ENCODE measurements at places on chromosomes 6 and 20. TPM values are rescaled to one million over a fixed set of nuclear protein-coding genes. Genes with fewer than 3 reads are reported as not detected.

DNA sequence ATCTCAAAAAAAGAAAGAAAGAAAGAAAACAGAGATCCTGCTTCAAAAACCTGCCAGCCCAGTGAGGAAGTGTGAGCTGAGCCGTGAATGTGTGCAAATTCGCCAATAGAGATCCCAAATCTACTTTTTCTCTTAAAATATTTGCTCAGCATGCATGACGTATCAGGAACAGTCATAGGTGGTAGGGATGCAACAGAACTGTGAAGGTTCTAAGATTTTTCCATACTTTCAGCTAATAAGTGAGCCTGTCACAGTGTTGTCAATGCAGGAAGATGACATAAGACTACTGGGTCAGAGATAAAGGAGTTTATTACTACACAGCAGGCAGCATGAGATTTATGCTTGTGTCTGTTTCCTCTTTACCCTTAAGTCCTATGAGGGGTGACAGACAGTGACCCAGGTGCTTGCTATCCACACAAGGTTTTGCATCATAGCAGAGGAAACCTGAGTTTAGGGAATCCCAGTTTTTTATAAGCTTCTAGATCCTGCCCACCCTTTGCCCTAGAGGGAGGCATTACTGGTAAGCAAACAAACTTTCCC, 273.4 kb downstream of the BMP7 start:
- no peaks in the 10 kb centered on the region for H3K4me1 ChIP-seq
- DNase-seq, result no peak
- no peak overlapping the region for H3K4me3 ChIP-seq
- H3K27ac ChIP-seq, result no peak overlapping the region
- no peaks in the 10 kb centered on the region for H3K27me3 ChIP-seq
- H3K36me3 ChIP-seq, result no peaks in the 10 kb centered on the region

DNA sequence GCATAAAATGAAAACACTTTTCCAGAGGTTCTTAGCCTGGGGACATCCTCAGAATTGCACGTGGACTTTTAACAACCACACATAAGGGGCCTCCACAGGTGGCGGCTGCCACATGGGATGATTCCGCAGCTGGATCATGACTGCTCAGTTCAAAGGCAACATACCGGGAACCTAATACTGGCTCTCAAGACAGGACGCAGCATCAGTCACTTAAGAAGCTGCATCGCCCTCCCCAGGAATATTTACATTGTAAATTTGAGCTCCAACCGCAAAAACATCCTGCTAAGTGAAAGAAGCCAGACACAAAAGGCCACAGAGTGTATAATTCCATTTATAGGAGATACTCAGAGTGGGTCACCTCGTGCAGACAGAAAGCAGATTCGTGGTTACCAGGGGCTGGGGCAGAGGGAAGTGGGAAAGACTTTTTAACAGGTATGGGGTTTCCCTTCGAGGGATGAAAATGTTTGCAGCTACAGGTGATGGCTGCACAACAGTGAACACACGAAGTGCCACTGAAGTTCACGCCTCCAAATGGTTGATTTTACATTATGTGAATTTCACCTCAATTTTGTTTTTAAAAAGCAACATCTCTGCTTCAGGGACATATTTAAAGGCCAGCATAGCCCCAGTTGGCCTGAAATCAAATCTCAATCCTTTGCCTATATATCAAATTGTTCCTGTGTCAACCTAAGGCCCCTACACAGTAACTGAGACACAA, 141.5 kb downstream of the BMP7 start:
- H3K27me3 ChIP-seq, result peaks cover 5% of the 10 kb centered on the region
- no peak overlapping the region for H3K4me3 ChIP-seq
- DNase-seq, result no peak
- no peak overlapping the region for H3K27ac ChIP-seq
- H3K36me3 ChIP-seq, result no peaks in the 10 kb centered on the region

DNA sequence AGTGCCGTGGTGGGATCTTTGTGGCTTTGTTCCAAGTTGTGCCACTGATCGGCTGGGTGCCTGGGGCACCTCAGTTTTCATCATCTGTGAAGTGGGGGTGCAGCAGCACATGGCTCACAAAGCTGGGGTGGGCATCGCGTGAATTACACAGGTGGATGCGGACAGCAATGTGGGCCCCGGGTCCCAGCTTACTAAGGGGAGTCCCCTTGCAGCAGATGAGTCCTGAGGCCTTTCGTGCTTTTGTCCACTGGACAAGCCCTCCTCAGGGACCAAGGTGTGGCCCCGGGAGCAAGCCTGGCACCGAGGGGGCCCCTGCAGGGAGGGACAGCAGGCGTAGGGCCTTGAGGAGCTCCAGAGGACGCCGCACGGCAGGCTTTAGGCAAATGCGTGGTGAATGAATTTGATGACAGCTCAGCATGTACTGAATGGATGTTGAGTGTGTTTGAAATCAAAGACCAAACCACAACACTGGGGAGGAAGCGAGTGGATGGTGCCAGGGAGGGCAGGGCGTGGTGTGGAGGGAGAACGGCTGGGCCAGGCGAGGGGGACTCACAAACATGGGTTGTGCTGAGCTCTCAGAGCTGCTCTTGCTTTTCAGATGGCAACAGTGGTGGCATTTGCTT, 53.2 kb downstream of the IRF4 start:
- H3K27me3 ChIP-seq, result no peaks in the 10 kb centered on the region
- H3K27ac ChIP-seq, result no peak overlapping the region
- peak; percentile 16 for DNase-seq
- no peak overlapping the region for H3K4me3 ChIP-seq

DNA sequence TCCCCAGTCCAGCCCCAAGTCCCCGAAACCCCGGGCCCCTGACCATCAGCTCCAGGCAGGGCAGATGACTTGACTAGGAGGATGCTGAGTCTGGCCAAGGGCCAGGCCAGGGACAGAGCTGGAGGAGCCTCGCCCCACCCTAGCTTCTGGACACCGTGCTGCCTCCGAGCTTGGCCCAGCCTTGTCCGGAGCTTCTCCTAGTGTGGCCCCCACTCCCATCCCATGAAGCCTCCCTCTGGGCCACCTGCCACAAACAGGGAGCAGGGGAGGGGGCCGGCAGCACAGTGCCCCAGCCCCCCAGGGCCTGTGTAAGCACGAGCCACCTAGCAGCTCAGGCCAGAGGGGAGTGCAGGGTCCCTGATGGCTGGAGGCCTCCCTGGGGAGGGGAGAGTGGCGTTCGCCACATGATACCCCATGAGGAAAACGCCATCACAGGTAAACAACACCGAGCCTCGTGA, 5.3 kb downstream of the EEF1A2 start:
- H3K27me3 ChIP-seq, result peaks cover 40% of the 10 kb centered on the region
- no peaks in the 10 kb centered on the region for H3K36me3 ChIP-seq
- H3K4me1 ChIP-seq, result no peaks in the 10 kb centered on the region
- H3K4me3 ChIP-seq, result no peak overlapping the region
- no peak overlapping the region for H3K27ac ChIP-seq

DNA sequence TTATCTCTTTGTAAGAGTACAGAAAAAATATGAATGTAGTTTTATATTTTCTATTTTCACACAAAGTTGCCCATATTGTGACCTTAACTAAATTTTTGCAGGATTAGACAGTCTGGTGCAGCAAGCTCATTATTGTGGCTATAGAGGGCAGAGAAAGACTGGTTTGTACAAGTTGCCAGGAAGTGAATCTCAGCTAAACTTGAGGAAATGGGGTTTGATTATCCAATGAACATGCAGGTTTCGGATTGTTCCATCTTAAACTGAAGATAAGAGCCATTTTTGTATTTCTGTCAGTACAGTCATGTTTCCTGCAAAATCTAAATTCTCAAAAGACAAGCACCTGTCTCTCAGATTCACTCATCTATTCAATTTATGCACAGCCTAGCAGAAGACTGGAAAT, 390.9 kb downstream of the MMUT start:
- DNase-seq, result no peak
- H3K27me3 ChIP-seq, result no peaks in the 10 kb centered on the region
- H3K27ac ChIP-seq, result no peak overlapping the region
- H3K4me3 ChIP-seq, result no peak overlapping the region
- H3K36me3 ChIP-seq, result no peaks in the 10 kb centered on the region

GRCh38 chr20:13166011-13166410, 55.1 kb upstream of the ISM1 start:
- no peaks in the 10 kb centered on the region for H3K27me3 ChIP-seq
- DNase-seq, result no peak
- no peak overlapping the region for H3K4me3 ChIP-seq
- no peak overlapping the region for H3K27ac ChIP-seq

GRCh38 chr20:47816487-47817451, 31.5 kb upstream of the SULF2 start:
- H3K4me3 ChIP-seq, result no peak overlapping the region
- H3K36me3 ChIP-seq, result no peaks in the 10 kb centered on the region
- H3K4me1 ChIP-seq, result no peaks in the 10 kb centered on the region
- no peak overlapping the region for H3K27ac ChIP-seq

DNA sequence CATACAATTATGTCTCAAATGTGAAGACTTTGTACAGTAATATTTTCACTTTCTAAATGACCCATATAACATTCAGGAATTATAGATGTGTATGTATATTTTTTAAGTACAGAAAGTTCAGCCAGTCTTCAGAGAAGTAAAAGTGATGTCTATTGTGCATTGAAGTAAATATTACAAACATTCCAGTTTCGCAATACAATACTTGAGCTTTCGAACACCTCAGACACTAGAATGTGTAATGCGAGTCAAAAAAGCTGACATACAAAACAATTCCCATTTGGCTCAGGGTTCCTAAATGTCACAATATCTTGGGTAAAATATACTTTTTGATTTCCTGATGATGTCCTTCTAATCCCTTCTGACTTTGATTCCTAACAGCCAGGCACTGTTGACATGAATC, 101.4 kb downstream of the ZNF217 start:
- H3K27me3 ChIP-seq, result no peaks in the 10 kb centered on the region
- no peak overlapping the region for H3K4me3 ChIP-seq
- H3K4me1 ChIP-seq, result no peaks in the 10 kb centered on the region

Gene FOXC1
- 17.3 TPM for polyA plus RNA-seq

Gene VSTM2L
- polyA plus RNA-seq, result 2.7 TPM

Data from thymus (tissue), 14 donors.